ENCODE measurements at places on chromosomes 2 and 18.

- DNase-seq: no peak
These were observed 185.5 kb downstream of the MYCN start for GRCh38 chr2:16125614-16126516.

DNA sequence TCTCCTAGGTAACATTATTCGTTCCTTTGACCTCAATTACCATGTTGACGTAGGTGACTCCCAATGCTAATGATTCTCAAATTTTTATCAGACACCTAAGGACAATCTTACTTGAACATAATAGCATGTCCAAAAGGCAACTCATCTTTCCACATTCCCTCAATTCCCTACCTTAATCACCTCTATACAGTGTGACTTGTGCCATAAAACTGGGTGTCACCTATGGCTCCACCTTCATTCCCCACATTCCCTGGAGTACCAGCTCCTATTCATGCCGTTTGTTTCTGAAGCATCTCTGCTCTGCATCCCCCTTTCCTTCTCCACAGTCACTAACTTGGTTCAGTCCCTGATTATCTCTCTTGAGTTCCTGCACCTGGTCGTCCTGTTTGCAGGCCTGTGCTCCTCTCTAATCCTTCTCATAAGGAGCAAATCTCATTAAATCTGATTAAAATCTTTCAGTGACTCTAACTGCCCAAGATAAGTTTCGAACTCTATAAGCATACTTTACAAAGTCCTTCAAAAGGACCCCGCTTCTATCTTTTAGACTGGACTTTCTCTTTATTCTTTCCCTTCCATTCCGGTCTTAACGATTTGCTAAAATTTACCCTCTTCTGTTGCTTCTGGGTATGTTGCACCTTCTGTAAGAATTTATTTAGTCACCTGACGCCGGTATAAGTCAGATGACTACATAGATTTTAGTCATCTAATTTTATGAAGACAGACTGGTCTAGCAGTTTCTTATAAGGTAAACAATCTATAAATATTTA lies 128.7 kb downstream of the OSBPL1A start:
- no peak for DNase-seq

DNA sequence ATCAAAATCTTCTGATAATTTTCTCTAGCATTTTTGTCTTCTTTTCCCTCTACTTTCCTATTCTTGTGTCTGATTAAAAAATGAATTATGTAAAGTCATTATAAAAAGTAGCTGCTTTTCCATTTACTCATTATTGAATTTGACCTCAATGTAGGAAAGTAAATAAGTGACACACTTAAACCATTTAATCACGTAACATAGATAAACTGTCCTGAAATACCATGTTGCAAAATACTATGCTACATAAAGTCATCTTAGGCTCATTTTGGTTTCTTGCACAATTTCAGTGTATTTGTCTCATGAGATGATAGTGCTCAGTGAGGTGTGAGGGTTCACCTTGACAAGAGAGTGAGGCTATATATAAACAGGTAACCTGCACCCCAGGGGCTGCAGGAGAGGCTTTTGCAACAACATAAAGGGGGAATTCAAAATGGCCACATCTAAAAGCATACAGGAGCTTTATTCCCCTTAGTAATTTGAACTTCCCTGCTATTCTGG lies 502.7 kb downstream of the RNF144A start:
- DNase-seq: no peak

- DNase-seq: no peak
These were observed 11.1 kb upstream of the EVA1A start for GRCh38 chr2:75571730-75572430.

- DNase-seq: peak; percentile 60
These were observed 235.7 kb downstream of the CDCA7 start for GRCh38 chr2:173590276-173590861.

DNA sequence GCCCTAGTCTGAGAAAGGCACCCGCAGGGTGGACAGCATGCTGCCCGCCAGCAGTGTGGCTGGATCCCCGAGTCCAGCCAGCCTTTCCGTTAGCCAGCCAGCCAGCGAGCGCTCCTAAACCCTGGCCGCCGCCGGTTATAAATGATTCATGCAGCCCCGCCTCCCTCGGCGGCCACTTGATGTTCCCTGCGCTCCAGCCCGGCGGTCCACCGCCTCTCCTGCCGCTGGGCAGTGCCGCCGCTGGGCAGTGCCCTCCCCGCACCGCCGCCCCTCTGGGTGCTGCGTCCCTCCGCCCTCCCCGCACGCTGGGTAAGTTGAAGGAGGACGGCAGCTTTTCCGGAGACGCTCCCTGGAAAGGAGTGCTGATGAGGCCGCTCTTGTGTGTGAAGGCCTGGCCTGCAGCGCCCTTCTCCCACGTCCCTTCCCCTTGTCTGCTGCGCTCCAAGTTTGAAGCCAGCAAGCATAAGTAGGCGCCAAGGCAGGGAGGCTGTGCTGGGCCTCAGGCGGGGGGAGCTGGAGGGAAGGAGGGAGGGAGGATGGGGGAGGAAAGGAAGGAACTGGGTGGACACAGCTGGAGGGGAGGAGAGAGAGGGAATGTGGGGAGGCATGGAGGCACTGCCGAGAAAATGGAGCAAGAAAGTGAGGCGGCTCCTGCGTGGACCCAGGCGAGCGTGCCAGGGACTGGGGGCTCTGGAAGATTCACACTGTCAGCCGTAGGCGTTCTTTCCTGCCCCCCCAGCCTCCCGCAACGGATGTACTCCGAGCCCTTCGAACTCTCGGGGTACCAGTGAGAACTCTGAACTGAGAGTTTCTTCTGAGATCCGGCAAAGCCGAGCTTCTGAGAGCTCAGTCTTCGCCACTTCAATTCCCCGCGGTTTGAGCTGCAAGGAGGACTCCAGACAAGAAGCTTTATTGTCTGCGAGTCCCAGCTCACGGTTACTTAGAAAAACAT lies 131.9 kb downstream of the GLI2 start:
- peak; percentile 27 for DNase-seq

DNA sequence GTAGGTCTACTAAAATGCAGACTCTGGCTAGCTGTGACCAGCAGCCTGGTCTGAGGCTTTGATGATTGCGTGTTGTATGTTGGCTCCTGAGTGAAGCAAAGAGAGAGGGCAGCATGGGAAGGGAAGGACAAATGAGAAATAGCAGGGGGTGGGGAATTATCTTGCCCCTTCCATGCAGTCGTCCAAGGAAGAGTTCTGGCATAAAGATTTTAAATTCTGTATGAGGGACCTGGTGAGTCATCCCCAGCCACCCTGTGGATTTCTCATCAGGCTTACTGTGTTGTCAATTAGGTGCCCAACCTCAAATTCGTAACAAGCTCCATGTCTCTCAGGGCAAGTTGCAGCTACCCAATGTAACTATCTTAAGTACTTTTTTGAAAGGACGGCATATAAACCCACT lies 72.1 kb upstream of the NOSTRIN start:
- DNase-seq: no peak

- DNase-seq: peak; percentile 27
These were observed 807 bp downstream of the GAREM1 start for GRCh38 chr18:32469691-32470459.

DNA sequence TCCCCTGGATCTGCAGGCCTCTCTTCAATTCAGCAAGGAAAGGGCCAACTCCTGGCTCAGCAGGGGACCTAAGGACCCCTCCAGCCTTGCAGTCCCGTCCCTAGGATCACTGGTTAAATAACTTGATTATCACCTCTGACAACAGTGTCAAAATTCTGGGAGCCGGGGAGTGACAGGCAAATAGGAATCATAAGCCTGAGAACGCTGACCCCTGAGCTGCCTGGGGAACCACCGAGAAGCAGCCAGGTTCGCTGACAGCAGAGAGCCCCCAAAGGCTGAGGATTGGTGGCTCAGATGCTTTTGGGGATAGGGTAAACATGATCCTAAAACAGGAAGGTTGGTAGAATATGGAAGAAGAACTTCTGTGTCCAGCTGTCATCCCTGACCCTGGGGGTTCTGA lies 17.5 kb upstream of the TNS1 start:
- no peak for DNase-seq

DNA sequence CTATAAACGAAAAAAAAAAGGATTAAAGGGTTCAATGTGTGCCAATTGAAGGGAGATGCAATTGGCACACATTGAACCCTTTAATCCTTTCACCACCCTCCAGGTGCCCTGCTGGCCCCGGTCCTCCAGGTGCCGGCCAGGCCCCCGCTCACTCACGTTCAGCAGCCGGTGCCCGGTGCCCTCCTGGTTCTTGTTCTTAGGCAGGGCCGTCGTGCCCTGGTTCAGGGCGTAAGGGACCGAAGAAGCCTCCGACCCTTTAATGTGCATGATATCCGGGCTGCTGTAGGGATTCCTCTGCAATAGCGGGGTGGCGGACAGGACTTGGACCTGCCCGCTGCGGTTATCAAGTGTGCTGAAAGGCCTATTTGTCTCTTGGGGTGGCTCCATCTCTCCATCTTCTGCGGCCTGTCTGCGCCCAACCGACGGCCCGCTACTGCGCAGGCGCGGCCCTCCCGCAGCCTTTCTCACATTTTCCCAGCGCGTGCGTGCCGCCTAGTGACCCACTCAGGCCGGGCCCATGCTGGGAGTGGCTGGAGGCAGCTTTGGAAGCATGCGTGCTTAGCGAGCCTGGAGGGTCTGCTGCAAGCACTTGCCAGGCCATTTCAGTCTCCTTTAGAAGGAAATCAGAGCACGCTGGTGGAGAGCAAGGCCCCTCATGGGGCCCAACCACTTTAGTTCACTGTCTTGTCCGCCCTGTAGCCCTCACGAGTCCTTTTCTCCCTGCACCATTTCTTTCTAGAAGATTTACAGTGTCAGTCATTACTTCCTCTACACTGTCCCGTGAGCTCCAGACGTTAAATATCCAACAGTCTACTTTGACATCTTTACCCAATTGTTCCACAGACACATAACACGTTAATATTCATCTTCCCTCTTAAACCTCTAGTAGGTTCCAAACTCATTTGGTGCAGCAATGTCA lies 24.3 kb downstream of the TMEM237 start:
- DNase-seq: peak; percentile 67

DNA sequence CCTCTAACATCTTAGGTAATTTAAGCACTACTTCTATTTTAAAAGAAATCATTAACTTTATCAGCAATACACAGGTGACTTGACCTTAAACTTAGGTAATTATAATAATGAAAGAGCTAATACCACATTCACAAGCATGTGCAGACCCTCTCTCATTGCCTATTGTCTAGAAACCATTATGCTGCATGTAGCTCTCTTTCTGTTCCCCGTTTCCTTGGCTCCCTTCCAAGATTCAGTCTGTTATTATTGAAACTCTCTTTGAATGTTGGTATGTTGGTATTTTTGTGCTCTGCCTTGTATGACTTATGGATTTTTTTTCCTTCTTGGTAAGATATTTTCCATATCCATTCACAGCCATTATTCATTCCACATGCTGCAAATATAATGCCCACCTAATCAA lies 201.2 kb downstream of the CDCA7 start:
- no peak for DNase-seq

GRCh38 chr18:35060122-35060815 lies 19.1 kb downstream of the MAPRE2 start:
- DNase-seq: no peak

GRCh38 chr18:40249390-40250080 lies 1705.5 kb upstream of the PIK3C3 start:
- DNase-seq: peak; percentile 10

GRCh38 chr2:210544831-210545230 lies 11.6 kb upstream of the CPS1 start:
- DNase-seq: no peak

DNA sequence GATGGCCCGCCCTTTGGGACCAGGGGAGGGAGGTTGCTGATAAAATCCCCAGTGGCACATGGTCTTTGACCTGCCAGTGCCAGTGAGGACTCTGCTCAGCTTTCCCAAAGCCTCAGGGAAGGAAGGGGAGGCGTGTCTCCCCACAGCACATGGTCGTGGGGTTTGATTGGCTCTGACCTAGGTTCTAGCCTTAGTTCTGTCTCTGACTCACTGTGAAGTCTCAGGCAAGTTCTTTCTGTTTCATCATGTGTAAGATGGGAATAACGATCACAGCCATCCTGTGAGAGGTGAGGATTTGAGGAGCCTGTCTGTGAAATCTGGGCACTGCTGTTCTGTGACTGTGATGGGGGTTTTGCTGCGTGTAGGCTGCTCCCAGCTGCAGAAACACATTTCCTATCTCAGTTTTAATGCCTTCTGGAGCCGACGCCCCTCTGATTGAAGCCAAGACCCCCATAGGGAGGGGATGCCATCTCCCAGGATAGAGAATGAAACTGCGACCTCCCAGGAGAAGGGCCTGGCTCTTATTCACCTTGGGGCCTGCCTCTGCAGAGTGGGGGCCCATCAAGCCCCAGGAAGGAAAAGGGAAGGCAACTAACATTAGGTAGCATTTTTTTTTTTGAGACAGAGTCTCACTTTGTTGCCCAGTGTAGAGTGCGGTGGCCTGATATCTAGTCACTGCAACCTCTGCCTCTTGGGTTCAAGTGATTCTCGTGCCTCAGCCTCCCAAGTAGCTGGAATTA lies 84.0 kb downstream of the DDX1 start:
- peak; percentile 25 for DNase-seq

GRCh38 chr2:129376426-129377077 lies 602.9 kb upstream of the RAB6C start:
- no peak for DNase-seq

- DNase-seq: no peak
These were observed 133.5 kb downstream of the ASXL3 start for GRCh38 chr18:33711514-33711913.

DNA sequence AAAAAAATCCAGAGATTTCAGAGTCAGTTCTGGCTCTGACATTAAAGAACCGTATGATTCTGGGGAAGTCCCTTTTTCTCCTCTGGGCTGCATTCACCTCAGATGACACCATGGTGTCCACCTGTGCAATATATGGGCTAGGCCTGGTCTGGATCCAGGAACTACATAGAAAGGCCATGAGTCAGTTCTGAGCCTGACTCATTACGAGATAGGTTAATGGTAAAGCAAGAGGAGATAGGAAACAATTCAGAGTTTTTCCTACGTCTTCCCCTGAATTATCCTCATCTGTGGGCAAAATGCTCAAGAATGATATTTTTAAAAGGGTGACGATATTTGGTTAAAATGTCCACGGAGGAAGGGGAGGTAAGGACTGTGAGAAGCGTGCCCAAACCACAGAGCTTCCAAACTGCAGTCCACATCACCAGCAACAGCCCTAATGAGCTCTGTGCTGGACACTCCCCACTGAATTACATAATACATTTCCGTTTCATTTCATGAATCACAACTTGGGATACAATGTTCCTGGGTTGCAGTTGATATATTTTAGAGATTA lies 180.1 kb upstream of the OSR1 start:
- DNase-seq: peak; percentile 85

DNA sequence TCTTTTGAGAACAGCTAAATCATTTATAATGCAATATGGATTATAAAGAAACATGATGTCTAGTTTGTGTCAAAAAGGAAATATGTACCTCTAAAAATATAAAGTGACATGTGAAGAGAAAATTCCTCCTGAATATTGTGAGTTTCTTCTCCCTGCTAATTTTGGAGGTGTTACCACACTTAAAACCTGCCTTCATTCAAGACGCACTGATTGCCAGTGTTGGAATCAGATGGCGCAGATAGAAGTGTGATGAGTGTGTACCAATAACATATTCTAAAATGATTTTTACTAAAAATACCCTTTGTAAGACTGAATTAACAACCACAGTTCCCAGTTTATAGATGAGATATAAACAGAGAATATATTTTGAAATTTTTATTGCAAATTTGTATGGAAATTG lies 681.8 kb upstream of the LRATD1 start:
- no peak for DNase-seq

- no peak for DNase-seq
These were observed 754.9 kb upstream of the LRATD1 start for GRCh38 chr2:13877571-13877970.
